Stimulated activated naive CD8-positive, alpha-beta T cell treated with anti-CD3 and anti-CD28 coated beads, Interleukin-15, Interleukin-2, amounts not matched to agents 100 U/mL and 50 U/mL, for 24 hours (primary cell): ENCODE measurements at places on chromosomes 12 and 14.

- DNase-seq = no peak
Observed at GRCh38 chr14:99596071-99596627, 7.9 kb downstream of the CCDC85C start.

DNA sequence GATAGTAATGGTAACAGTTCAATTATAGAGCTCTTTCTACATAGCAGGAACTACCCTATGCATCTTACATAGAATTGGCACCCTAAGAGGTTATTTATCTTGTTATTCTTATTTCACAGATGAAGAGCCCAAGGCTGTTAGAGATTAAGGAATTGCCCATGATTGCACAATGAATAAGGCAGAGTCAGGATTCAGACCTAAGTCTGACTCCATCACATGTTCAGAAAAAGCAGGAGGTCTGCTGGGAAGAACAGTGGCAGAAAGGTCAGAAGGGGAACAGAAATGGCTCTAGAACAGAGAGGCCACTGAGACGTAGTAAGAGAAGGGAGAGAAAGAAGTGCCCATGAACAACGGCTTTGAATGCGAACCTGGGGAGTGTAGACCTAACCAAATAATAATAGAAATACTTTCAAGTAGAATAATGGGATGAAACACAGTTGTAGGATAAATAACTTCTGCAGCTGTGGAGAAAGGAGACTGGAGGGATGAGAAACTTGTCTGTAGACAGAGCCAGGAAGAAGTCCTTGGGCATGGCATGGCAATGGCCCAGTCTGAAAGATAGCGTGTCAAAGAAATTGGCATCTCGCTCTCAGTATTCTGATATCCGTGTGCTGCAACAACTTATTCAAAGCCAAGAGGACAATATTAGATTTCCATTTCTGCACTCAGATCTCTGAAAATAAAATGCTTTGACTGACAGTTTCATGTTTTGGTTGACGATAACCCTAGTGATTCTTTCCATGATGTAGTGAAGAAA is 17.6 kb downstream of the MYBPC1 start:
- no peak for DNase-seq

DNA sequence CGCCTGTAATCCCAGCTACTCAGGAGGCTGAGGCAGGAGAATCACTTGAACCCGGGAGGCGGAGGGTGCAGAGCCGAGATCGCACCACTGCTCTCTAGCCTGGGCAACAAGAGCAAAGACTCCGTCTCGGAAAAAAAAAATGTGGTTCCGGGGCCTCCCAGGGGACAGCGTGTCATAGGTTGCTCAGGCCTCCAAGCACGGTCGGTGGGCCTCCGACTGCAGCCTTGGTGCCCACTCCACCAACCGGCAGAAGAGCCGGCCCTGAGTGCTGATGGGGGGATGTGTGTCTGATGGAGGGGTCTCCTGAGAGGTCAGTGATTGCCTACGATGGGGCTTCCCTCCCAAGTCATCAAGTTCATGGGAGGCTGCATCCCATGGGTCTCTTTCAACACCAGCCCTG is 15.9 kb downstream of the ZFYVE21 start:
- DNase-seq = no peak

DNA sequence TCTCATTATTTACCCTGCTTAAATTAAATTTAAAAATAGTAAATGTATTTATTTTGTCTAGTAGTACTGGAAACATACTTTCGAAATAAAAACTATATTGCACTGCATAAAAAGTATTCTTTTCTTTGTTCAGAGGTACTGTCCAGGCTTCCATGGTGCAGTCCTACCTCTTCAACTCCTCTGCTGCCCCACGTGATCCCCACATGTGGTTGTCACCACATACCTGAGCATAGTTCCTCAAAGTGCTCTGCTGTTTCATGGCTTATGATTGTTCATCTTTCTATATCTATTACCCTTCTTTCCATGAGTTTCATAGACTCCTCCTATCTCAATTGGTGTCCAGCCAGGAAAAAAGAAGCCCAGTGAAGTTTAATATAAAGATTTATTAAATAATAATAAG is 317.5 kb upstream of the OR4E1 start:
- DNase-seq = no peak

DNA sequence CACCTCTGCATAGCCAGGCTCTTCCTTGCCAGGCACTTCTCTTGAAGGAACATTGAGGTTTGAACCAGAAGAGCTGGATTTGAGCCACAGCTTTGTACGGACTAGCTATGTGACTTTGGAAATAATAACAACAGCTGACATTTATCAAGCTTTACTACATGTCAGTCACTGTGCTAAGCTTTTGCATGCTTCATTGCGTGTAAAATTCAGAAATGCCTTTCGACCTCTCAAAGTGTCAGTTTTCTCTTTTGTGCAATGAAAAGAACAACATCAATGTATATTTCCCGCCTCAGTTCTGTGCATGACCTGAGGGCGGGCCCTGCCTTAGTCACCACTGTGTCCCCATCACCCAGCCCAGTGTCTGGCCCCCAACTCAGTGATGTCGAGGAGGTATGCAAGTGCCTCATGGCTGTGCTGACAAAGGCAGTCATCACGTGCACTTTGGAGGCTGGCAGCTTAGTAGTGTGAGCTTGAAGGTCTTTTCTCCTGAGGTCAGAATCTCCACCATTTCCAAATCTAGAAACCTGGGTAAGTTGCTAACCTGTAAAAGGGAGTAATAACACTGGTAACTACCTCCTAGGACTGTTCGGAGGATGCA is 17.9 kb upstream of the AQP2 start:
- DNase-seq = no peak

DNA sequence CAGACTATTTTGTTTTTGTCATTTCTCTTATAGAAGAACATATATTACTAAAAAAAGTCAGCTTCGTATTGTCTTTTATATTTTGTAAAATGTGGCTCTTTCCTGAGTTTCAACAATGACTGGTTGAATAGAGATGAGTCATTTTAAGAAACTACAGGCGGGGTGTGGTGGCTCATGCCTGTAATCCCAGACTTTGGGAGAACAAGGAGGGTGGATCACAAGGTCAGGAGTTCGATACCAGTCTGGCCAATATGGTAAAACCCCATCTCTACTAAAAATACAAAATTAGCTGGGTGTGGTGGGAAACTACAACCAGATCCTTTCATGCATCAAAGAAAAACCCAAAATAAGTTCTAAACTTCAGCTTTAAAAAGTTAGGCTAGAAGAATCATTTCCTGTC is 28.8 kb downstream of the HECTD4 start:
- no peak for DNase-seq

- DNase-seq = no peak
Observed at GRCh38 chr12:16766736-16767135, 160.8 kb upstream of the LMO3 start.

GRCh38 chr12:78275886-78276285 is 445.2 kb downstream of the NAV3 start:
- no peak for DNase-seq

DNA sequence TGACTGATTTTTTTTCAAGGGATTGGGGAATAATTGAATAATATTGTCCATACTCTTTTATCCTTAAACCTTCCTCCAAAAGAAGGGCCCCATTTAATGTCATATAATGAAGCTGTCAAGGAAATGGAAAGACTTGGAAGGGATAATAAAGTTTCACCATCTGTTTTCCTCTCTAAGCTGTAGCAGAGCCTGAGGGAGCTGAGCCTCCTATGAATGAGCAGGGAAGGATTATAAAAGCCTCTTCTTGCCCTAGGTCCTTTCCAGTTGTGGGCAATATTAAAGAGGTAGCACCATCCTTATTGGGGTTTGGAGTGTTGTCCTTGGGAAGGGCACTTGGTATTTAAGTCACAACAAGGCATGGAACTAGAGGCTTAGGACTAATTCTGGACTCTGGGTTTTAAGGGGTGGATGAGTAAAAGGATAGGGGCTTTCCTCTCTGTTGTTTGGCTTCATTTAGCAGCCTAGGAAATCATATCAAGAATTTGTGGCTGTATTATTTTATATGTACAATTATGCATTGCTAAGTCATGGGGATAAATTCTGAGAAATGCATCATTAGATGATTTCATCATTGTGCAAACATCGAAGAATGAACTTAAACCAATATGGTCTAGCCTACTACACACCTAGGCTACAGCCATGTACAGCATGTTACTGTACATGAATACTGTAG is 408.5 kb upstream of the DCN start:
- DNase-seq = no peak

DNA sequence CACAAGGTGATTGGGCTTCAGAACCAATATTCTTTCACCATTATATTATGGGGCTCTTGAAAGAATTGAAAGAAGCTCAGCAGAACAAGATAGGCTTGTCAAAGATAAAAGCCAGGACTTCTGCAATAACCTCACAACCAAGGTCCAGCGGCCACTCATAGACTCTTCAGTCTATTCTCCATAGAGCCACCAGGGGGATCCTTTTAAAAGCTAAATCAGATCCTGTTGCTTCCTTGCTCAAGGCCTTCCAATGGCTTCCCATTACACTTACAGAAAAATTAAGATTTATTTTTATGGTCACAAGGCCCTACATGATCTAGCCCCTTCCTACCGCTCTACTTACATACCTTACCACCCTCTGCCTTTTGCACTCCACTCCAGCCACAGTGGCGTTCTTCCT is 169.6 kb downstream of the C12orf42 start:
- DNase-seq = no peak
